ENCODE measurements at places on chromosomes 6 and 20. TPM values are rescaled to one million over a fixed set of nuclear protein-coding genes. Genes with fewer than 3 reads are reported as not detected.

DNA sequence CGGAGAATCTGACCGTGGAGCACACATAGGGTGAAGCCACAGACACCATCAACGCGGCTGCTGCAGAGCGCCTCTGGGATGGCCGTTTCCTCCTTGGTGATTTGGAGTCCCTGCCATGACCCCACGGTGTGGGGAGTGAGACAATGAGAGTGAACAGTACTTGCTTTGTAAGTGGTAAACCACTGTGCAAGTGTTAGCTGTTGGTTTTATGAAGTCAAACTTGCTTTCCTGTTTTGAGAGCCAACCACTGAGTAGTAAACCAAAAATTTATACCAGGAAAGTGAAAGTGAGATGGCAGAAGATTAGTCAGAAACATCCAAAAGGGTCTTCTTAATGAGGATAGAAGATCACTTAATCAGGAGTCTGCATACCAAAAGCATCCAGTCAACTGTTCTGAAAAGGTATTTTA is 160.7 kb downstream of the FOXC1 start:
- no peaks in the 10 kb centered on the region for H3K36me3 ChIP-seq
- H3K4me1 ChIP-seq: peaks cover 3% of the 10 kb centered on the region
- H3K27me3 ChIP-seq: peaks cover 12% of the 10 kb centered on the region
- no peak for DNase-seq

GRCh38 chr6:34393191-34393965 is 909 bp upstream of the NUDT3 start:
- peak overlapping the region; percentile 84 for H3K4me3 ChIP-seq
- peaks cover 29% of the 10 kb centered on the region for H3K4me1 ChIP-seq
- H3K36me3 ChIP-seq: no peaks in the 10 kb centered on the region
- peak overlapping the region; percentile 91 for H3K27ac ChIP-seq
- no peak for DNase-seq

DNA sequence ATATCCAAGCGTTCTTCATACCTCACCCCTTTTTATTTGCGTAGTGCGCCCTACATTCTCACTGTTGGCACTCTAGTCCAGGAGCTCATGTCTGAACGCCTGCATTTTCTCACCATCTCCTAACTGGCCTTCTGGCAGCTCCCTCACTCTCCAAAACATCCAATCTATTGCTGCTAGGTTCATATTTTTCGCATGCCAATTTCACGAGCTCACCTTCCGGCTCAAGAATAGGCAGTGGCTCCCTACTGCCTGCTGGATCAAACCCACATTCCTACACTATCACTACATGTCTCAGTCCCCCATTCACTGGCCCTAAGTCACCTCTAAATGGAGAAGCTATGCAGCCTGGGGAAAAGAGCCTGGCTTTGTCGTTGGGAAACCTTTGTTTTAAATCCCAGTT is 115.0 kb downstream of the IPCEF1 start:
- H3K36me3 ChIP-seq: no peaks in the 10 kb centered on the region
- no peaks in the 10 kb centered on the region for H3K4me1 ChIP-seq
- DNase-seq: no peak
- no peaks in the 10 kb centered on the region for H3K27me3 ChIP-seq
- no peak overlapping the region for H3K27ac ChIP-seq

DNA sequence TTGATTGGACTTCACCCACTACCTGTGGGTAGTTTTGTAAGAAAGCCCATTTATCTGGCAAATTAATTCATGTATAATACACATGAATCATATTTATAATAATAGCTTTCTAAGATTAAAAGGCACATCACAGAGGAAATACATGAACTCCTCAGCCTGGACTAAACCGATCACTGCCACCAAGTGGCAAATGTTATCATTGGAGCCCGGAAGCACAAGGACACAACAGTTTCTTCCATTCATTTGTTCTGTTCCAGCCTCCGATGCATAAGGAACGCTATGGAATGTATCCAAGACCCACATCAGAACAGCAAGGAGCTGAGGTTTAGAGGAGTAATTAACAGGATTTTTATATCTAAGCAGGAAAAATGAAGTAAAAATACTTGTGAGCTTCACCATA is 13.9 kb upstream of the IPCEF1 start:
- no peaks in the 10 kb centered on the region for H3K27me3 ChIP-seq
- peak; percentile 38 for DNase-seq
- H3K27ac ChIP-seq: no peak overlapping the region
- H3K4me1 ChIP-seq: no peaks in the 10 kb centered on the region
- no peak overlapping the region for H3K4me3 ChIP-seq

DNA sequence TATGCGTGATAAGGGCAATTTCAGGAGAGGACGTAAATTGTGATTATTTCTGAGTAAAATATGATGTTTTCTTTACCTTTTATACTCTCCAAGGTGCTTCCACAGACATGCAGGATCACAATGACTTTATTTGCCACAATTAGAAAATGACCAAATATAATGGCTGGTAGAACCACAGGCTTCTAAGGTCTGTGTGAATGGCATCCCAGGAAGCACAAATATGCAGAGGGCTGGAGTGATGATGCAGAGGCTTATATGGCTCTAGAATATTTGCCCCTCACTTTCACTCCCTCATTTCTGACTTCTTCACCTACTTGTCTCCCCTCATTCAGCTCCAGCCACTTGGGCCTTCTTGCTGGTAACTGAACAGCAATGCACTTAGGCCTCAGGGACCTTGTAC is 502.1 kb upstream of the MAP3K7 start:
- no peak overlapping the region for H3K27ac ChIP-seq
- no peaks in the 10 kb centered on the region for H3K36me3 ChIP-seq
- DNase-seq: no peak
- no peaks in the 10 kb centered on the region for H3K4me1 ChIP-seq
- no peaks in the 10 kb centered on the region for H3K27me3 ChIP-seq

- H3K27me3 ChIP-seq: no peaks in the 10 kb centered on the region
- no peak for DNase-seq
- H3K36me3 ChIP-seq: no peaks in the 10 kb centered on the region
- H3K4me3 ChIP-seq: no peak overlapping the region
- H3K27ac ChIP-seq: no peak overlapping the region
- H3K4me1 ChIP-seq: no peaks in the 10 kb centered on the region
Observed at GRCh38 chr6:8579372-8579771, 144.0 kb upstream of the SLC35B3 start.

- H3K36me3 ChIP-seq: no peaks in the 10 kb centered on the region
- H3K4me1 ChIP-seq: no peaks in the 10 kb centered on the region
- DNase-seq: no peak
- no peak overlapping the region for H3K4me3 ChIP-seq
Observed at GRCh38 chr20:57849121-57849520, 139.3 kb upstream of the PMEPA1 start.

DNA sequence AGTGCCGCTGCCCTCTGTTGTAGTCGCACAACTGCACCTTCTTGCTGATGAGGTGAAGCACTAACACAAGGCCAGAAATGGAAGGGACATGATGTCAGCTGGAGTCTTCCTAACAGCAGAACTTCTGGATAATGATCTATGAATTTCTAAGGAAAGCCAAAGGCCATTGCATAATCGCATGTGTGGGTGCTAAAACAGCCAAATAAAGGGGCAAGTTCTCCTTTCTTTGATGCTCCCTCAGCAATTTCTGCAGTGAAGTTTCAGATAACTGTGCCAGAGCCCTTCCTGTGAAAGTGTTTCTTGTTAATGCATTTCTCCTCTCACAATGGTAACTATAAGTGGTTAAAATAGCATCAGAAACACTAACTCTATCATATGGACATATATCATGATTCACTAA is 8.0 kb upstream of the F13A1 start:
- no peaks in the 10 kb centered on the region for H3K36me3 ChIP-seq
- H3K27me3 ChIP-seq: no peaks in the 10 kb centered on the region
- DNase-seq: no peak
- H3K4me1 ChIP-seq: no peaks in the 10 kb centered on the region
- H3K27ac ChIP-seq: no peak overlapping the region

DNA sequence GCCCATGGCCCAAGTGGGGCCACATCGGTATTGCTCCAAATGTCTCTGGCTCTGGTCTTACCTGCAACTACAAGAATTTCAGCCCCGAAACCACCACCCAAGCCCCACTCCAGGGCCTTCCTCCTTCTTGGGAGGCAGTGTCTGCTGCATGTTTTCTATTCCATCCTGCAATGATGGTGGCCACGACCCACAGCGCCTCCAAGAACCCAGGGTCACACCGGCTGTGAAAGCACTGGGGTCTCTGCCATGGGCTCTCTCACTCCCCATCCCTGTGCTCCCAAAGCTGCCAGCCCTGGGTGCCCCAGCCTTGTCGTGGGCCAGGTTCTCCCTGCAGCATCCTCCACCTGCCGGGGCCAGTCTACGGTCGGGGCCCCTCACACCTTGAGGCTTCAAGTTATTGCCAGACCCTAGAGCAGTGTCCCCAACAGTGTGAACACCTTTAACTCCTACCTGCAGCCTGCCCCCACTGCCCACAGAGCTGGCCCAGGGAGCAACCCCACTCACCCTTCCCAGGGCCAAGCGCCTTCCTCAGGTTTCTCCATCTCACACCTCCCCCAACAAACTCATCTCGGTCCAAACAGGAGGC is 115.4 kb downstream of the JPH2 start:
- peaks cover 33% of the 10 kb centered on the region for H3K4me1 ChIP-seq
- no peak overlapping the region for H3K27ac ChIP-seq
- H3K27me3 ChIP-seq: no peaks in the 10 kb centered on the region
- DNase-seq: no peak

DNA sequence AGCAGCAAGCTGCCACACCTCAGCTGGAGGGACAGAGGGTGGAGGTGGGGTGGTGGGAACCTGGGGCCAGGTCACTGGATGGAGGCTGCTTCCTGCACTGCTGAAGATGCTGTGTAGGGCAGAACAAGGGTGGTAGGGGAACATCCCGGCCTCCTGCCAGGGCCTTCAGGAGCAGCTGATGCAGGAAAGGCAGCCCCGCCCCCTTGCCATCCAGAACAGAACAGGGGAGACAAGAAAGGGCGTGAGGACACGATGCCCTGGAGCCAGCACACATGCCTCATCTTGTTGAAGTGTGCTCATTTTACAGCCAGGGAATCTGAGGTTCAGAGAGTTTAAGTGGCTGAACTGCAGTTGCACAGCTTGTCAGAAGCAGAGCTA is 43.1 kb upstream of the PHACTR3 start:
- no peaks in the 10 kb centered on the region for H3K36me3 ChIP-seq
- no peak for DNase-seq
- H3K27me3 ChIP-seq: peaks cover 2% of the 10 kb centered on the region
- H3K4me3 ChIP-seq: no peak overlapping the region

GRCh38 chr6:54503144-54503543 is 194.9 kb downstream of the TINAG start:
- H3K4me3 ChIP-seq: no peak overlapping the region
- no peak overlapping the region for H3K27ac ChIP-seq
- H3K36me3 ChIP-seq: no peaks in the 10 kb centered on the region

DNA sequence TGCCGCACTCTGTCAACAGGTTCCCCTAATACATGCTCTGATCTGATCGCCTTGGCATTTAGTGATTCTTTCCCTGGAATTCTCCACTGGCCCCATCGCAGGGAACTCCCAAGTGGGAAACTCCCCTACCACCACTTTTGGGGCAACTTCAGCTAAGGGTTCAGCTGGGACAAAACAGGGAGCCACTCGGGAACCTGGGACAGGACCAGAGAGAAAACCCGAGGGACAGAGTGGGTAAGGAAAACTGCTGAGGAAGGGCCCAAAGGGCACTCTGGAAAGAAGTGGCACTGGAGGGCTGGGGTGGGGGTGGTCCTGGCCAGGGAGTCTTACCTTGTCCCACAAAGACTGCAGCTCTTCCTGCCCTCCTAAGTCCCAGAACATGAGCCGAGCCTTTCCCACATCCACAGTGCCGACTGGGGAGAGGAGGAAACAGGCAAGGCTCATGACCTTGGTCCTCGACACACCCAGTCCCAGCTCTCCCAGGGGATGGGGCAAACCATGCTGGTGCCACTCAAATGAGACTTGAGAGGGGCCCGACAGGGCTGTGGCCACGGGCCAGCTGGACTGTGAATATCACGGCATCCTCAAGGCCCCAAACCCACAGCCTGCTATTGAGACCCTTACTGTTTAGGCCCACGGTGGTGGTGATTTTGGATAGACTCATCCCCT is 1.6 kb downstream of the ARFRP1 start:
- peaks cover 78% of the 10 kb centered on the region for H3K36me3 ChIP-seq
- no peak overlapping the region for H3K27ac ChIP-seq
- no peak overlapping the region for H3K4me3 ChIP-seq
- H3K4me1 ChIP-seq: peaks cover 28% of the 10 kb centered on the region
- H3K27me3 ChIP-seq: no peaks in the 10 kb centered on the region

The FAM184A gene
- polyA plus RNA-seq: 36.4 TPM

The TMEM217 gene
- 0.71 TPM for polyA plus RNA-seq

The PTPRT gene
- polyA plus RNA-seq: 46.1 TPM

The MICAL1 gene
- polyA plus RNA-seq: 35.0 TPM

The KCNQ5 gene
- 5.9 TPM for polyA plus RNA-seq

The POU5F1 gene
- polyA plus RNA-seq: 1.2 TPM

The PACSIN1 gene
- 34.8 TPM for polyA plus RNA-seq

The GGTLC1 gene
- not detected for polyA plus RNA-seq
